ENCODE measurements at places on chromosomes 5 and 9.

DNA sequence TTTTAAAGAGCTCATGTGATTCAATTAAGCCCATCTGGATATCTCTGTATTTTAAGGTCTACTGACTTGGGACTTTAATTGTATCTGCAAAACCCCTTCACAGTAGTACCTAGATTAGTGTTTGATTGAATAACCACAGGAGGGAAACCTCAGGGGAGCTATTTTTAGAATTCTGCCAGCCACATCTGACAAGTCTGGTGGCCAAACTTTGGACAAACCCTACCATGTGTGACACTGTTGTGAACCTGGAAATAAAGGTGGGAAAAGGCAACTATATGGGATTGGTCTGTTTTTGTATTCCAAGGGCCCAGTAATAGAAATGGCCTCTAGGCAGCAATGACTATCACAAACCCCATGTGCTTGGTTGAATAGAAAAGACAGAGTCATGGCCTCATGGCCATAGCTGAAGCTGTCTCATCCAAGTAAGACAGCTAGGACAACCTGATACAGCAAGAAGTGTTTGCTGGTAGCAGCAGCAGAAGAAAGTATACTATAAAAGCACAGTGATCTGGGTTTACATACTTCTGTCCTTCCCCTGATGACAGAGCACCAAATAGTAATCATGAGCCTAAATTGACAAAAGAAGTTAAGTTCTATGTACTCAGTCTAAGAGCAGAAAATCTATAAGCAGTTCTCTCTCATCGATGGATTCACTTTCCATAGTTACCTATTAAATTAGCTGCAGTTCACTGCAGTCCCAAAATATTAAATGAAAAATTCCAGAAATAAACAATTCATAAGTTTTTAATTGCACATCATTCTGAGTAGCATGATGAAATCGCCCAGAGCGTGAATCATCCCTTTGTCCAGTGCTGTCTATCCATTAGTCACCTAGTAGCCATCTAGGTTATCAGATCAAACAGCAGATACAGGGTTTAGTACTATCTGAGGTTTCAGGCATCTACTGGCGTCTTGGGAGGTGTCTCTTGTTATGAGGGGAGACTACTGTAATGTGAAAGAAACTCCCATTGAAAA, 189.8 kb downstream of the ARHGAP26 start:
- DNase-seq: peak; percentile 91

DNA sequence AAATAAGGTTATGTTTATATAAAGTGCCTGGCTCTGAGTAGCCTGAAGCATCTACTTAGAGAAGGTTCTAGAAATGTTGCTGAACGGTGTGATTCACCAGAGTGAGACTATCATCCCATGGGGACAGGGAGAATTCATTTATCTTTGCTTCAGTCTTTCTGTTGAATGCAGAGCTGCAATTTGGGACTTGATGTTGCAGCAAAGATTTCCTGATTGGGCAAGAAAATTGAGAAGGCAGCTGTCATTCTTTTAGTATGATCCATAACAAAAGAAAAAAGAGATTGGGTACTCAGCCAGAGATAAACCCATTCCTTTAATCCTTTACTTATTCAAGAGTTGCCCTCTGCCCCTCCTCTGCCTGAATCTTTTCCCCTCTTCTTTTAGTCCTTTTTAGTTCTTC, 456.3 kb upstream of the WWC1 start:
- no peak for DNase-seq

GRCh38 chr9:129381481-129381957, 203.5 kb upstream of the IER5L start:
- no peak for DNase-seq

GRCh38 chr9:95848764-95849163, 26.7 kb upstream of the ERCC6L2 start:
- DNase-seq: no peak

- DNase-seq: peak; percentile 6
Observed at GRCh38 chr5:106522296-106522695, 1148.4 kb downstream of the EFNA5 start.

GRCh38 chr5:14142202-14142826, 828 bp upstream of the TRIO start:
- DNase-seq: peak; percentile 58

DNA sequence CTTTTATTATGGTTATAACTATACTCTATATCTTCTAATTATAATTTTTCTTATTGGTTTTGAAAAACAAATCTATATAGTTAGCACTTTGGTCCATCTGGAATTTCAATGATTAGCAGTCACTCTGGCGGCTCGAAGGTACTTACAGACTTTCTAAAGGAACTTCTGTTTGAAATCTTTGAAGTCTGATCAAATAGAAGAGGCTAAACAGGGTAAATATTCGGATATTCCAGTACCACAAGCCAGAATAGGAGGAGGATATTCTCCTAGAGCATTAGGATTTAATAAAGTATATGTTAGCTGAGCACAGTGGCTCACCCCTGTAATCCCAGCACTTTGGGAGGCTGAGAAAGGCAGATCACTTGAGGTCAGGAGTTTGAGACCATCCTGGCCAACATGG, 38.7 kb upstream of the HSD17B3 start:
- no peak for DNase-seq

GRCh38 chr9:89478821-89479668, 18.9 kb downstream of the SEMA4D start:
- no peak for DNase-seq

- DNase-seq: no peak
Observed at GRCh38 chr5:149049371-149049781, 13.5 kb downstream of the SH3TC2 start.

DNA sequence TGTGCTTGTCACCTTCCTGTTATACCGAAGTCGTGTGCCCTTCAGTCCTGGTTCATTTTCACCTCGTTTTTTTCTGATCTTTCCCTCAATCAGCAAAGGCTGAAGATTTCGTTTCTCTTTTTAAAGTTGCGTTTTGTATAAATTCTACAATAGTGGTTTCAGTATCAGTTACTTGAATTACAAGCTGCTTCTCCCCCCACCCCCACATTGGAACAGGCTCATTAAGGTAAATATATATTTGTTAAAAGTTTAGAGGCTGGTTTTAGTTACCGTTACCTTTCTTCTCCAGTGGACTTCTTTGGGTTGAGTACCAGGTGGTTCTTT, 881 bp downstream of the SUB1 start:
- no peak for DNase-seq

DNA sequence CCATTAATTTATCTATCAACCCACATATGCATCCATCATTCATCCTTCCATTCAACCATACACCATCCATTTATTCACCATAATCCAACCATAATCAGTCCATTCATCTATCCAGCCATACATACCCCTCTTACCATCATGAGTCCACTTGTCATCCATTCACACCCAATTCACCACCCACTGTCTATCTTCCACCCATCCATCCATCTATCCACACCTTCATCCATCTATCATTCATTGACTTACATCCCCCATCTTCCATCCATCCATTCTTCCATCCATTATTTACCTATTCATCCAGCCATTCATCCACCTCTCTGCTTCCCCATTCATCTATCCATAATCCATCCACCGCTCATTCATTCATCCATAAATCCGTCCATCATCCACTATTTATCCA, 17.8 kb downstream of the PAEP start:
- DNase-seq: no peak

DNA sequence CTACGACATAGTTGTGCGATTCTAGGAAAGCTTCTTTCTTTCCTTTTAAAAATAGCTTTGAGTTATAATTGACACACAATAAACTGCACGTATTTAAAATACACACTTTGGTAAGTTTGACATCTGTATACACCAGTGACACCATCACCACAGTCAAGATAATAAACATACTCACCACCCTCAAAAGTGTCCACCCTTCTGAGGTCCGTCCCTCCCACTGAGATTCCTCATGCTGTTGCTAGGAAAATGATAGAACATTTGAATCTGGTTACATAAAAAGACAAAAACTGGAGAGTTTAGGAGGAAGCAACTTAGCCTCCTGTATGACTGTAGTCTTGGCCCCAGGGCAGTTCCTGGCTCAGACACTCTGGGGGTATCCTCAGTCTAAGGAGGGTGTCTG, 17.2 kb downstream of the S100Z start:
- no peak for DNase-seq

Measured in iris pigment epithelial cell (primary cell).